ENCODE measurements at places on chromosomes 2 and 18.

DNA sequence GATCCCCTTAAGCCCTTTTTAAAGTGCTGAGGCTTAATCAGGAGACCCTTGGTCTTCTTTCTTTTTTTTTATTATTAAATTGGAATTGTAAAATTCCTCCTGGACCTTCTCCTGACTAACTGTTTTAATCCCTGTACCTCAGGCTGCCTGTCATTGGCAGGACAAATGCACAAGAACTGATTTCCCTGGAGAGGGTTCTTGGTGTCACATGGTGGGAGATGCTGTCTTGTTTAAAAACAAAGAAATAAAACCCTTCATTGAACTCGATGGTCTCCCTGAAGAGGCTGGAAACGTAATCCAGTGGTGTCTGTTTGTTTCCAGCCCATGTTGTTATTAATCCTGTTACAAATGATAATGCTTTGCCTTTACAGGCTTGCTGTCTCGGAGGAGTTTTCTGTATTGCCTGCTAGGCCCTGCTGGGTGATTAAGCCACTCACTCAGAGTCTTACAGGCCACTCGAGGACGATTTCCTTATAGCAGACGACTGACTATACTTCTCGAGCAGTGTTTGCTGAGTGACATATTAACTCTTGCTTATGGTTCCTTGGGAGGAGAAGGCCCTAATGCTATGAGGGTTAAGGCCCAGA is 100.5 kb upstream of the MGAT5 start:
- no peak for DNase-seq

DNA sequence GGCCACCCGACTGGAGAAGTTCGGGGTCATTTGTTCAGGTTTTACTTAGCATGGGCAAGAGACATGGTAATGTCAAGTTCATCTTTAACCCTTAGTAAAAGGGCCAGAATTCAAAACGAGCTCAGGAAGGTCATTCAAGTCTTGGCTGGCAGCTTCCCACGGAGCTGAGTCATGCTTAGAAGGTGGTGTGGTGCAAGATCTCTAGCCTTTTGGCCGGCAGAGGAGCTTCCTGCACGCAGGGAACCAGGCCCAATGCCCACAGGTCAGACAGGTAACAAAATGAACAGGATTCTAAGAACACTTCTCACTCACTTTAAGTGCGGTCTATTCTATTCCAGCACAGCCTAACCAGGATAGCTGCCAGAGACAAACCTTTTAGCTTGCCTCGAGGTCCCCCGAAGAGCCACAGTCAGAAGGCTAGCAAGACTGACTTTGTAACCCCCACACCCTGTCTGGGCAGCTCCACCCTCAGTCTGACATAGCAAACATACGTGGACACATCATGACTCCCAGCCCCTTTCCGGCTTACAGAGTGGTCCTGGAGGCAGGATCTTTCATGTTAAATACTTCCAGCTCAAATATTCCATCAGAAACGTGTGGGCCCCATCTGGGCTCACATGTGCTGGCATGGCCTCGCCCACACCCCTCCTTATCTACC is 292.7 kb downstream of the BCL11A start:
- DNase-seq: no peak

GRCh38 chr18:13103366-13103765 is 112.2 kb downstream of the CEP192 start:
- DNase-seq: no peak

- no peak for DNase-seq
Measured at GRCh38 chr2:218003281-218003944, 618 bp upstream of the TNS1 start.

GRCh38 chr2:174786066-174786725 is 21.9 kb upstream of the CHRNA1 start:
- DNase-seq: no peak

DNA sequence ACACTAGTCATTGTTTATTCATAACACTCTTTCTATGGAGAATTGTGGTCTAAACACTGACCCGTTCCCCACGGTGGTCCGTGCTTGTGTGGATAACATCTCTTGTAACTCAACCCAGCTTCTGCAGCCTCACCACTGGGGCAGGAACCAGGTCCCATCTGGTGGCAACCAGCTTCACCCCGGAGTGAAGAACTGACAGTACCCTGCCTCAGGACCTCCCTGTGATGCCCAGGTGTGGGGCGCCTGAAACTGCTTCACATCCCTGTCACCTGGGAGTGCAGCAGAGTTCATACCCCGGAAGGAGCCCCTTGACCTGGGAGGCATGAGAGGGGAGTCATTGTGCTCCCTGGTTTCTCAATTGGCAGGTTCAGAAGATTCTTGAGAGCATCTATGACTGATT is 81.1 kb downstream of the LONRF2 start:
- no peak for DNase-seq

DNA sequence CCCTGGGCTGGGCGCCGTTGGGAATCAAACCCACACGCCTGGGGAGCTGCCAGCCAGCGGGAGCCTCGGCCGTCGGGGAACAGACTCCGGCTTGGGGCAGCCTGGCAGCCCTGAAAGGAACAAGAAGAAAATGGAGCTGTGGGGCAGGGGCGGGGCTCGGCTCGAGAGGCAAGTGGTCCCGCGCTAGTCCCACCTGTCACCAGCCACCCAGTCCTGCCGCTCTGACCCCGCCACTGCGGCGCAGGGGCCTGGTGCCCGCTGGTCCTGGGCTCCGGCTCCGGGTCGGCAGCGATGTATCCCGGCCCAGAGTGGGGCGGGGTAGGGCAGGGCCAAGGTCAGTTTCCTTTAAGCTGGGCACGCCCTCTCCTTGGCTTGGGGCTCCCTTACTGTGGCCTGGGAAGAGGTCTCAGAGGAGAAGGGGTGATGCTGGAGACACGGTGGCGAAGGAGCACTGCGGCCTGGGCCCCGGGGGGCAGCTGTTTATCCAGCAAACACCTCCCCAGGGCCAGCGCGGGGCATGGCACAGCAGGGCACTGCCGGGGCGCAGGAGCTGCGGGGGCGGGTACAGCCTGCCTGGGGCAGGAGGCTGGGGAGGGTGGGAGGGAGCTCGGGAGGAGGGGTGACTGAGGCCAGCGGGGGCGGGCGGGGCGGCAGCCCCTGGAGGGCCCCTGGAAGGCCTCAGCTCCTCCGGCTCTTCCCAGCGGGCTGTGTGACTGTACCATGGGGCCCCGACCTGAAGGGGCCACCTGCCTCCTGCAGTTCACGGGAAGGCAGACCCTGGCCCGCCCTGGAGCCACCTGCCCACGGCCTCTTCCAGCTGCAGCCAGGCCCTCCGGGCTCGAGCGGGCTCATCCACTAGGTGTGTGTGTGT is 15.6 kb downstream of the ODC1 start:
- no peak for DNase-seq

All from NCI-H1417 treated with DMSO at 0.1 percent for 48 hours (cell line).